NCI-H82 (cell line): ENCODE measurements at places on chromosomes 6 and 20.

DNA sequence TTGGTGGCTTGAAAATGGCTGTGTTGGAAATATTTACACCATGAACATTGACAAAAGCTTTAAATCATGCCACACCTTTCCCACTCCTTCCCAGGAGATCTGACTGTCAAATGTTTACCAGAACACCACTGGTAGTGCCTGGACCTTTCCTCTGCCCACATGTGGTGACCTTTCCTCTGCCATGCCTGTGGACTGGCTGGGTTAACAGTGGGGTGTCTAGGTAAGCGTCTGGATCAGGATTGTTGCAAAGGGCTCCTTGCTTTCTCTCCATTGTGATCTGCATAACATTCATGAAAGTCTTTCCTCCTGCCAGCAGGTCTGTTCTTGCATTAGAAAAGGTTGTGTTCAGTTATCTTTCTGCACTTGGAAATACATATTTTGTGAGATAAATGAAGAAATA lies 572.7 kb downstream of the DHX35 start:
- DNase-seq = no peak

DNA sequence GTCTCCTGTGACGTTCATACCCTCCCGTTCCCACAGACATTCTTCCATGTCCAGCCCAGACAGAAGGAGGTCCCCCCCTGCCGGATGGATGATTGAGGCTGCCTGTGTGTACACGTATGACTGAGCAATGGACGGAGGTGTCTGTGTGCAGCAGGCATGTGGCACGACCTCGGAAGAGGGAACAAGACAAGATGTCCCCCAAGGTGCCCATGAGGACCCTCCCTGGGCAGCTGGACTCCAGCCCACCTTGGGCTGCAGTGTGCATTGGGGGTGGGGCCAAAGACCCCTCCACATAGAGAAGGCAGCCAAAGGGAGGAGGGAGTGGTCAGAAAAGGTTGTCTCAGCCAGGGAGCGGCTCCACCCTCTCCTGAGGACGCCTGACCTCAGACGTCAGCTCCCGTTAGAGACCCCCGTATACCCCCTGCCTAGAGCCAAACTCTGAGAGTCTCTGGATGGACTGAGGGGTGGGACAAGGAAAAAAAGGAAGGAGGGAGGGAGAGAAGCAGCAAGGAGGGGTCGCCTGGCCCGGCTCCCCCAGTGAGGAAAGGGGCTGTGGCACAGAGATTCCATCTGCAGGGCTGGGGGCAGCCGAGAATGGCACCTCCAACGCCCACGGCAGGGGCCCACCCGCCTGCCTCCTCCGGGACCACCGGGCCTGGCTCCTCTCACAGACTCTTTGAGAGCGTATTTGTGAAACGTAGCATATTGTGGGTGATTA lies 92.9 kb upstream of the BHLHE23 start:
- DNase-seq = no peak

DNA sequence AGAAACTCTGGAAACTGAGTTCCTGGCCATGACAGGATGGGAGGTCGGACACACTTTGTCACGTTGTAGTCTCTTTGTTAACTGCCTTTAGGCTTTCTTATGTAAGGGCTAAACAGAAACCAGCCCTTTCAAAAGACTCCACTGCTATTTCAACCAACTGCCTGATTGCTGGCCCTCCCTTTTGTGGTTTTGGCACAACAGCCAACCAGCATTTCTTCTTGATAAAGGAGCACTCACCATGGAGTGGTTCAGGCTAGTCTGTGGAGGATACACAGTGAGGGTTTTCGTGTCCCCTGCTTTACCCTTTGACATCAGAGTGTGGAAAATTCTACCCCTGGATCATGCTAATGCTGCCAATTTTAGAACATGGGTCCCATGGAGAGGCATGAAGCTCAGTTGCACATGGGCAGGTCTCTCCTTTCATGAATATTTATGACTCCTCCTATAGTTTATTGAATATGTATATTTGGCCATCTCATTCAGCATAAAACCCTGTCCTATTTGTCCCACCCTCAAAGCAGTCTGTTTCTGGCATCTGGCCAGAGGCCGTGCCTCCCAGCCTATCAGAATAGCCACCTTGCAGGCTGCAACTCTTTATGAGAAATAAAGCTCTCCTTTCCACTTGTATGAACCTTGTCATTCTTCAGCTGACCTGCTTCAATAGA lies 148.3 kb downstream of the HS3ST5 start:
- no peak for DNase-seq

DNA sequence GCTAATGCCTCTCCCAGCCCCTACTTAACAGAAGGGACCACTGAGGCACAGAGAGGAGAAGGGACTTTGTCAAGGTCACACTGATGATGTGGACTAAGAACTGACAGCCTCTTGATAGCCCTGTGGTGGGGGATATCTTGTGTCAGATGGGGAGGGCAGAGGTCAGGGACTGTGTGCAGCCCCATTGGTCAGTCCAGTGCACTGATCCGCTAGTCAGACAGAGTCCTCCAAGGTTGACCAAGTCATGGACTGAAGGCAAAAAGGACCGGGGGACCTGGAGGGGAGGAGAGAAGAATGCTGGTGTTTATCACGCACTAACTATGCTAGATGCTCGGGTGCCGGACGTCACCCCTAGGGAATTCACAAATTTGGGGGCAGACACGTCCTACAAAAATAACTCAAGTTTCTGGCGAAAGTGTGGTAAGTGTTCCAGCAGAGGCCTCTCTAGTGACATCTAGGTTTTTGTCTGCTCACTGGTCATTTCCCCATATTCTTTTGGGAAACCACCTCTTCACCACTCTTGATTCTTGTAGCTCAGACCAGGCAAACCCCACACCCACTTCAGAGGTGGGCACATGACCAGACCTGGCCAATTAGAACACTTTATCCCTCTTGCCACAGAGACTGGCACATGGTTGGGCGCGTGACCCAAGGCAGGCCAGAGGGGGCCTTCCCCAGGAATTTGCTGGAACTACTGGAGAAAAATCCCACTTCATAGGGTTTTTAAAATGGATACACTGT lies 21.0 kb downstream of the TCF15 start:
- peak; percentile 18 for DNase-seq

- peak; percentile 76 for DNase-seq
Measured at GRCh38 chr6:23446469-23446967, 679.5 kb upstream of the NRSN1 start.
